ENCODE measurements at places on chromosomes 5 and 9.
A peak's percentile ranks its signal among the peaks of the same experiment; 100 is the strongest.

- DNase-seq, result peak; percentile 53
These were observed 85.2 kb downstream of the ARSB start for GRCh38 chr5:78899922-78900362.

GRCh38 chr5:135493406-135494180, 41.4 kb upstream of the TIFAB start:
- DNase-seq, result no peak

DNA sequence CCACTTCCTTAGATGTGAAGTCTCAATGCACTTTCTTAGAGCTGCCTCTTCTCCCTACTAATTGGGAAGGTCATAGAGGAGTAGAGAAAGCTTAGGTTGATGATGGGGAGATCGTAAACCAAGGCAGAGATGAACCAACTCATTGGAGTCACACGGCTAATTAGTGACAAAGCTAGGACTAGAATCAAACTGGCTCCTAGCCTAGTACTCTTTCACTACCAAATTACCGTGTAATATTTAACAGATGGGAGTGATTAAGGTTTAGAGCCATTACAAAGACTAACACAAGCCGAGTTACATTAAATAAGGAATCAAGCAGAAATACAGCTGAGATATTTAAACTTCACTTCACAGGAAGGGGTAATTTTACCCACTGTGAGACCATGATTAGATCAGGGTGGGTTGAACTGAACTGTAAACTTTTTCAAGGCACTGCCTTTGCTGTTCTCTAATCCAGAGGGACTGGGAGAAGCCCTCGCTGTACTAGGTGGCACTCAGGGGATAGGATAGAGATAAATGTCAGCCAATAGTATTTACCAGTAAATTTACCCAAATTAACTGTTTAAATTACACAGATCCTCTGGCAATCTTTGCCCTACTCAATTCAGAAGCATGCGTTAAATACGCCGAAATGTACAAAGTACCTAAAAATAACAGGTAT, 166.4 kb upstream of the PIK3R1 start:
- no peak for DNase-seq

DNA sequence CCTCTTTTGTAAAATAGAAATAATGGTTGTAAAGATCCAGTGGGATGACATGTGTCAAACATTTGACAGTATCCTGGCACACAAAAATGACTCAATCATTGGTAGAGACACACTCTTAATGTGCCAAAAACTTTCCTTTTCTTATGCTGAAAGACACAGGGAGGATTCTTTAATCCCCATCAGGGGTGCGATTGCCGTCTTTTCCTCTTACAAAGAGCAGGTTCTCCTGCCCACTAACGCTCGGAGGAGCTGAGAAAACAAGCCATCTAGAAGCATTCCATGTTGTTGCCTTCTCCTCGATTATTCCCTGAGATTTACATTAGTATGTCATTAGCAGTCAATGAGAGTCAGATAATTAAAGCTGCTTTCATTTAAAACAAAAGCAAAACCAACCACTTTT, 342.6 kb upstream of the CCNH start:
- DNase-seq, result no peak

- no peak for DNase-seq
These were observed 191.9 kb downstream of the EBF1 start for GRCh38 chr5:158907856-158908255.

DNA sequence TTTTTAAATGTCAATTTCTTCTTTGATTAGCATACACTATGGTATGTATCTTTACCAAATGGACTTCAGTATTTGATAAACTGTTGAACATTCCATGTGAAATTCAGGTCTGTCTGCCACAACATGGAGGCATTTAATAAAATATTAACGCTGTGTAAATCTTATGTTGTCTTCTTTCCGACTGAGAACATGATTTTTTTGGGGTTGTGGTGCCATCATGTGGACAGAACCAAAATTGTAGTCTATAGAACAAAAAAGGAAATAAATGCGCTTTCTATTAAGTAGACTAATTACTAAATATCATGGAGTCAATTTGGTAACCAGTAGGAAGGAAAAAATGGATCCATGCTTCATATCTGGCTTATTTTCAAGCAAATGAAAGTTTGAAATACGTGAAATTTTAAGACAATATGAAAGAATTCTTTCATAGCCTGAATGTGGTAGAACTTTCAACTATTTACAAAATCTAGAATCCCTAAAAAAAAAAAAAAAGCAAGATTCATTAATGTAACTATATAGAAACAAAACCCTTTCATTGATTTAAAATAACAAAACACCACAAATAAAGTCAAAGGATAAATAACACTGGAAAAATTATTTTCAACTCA, 2.8 kb upstream of the PLK2 start:
- DNase-seq, result peak; percentile 38

DNA sequence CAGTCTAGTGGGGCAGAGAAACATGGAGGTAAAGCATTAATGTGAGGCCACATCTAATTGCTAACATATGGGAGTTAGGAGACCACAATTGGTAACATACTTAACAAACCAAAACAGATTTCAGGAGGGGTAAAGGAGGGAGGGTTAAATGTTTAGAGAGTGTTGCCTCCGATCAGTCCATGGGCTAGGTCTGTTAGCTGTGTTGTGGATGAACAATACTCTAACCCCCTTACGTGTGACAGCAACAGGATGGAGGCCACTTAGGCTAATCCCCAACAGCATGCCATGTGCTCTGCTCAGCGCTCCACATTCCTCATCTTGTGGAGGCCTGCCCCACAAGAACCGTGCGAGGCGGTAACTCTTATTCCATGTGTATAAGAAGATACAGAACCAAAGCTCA, 167.0 kb downstream of the CRB2 start:
- no peak for DNase-seq

DNA sequence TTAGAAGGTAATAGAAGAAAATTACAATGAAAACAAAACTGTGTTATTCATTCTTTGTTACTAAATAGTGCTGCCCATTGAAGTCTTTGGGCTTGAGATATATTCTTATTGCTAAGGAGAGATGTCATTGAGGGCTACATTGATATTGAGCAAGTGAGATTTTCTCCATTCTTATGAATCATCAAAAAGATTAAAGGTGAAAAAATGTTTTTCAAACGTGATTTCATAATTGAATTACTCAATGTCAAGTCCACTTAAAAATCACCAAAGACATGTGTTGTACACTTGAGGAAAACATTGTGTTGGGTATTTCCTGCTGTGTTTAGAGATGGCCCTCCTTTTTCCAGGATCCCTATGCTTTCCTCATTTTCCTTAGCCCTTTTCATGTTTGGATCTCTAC, 448.1 kb downstream of the NFIB start:
- DNase-seq, result no peak

- DNase-seq, result no peak
These were observed 27.4 kb downstream of the PTPA start for GRCh38 chr9:129138476-129139232.

DNA sequence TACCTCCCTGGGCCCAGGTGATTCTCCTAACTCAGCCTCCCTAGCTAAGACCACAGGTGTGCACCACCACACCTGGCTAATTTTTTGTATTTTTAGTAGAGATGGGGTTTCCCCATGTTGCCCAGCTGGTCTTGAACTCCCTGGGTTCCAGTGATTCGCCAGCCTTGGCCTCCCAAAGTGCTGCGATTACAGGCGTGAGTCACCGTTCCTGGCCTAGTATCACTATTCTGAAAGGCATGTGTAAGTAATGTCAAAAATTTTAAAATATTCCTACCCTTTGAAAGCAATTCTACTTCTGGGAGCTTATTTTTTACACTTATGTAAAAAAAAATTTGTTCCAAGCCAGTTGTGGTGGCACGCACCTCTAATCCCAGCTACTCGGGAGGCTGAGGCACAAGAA, 27.1 kb upstream of the TLE1 start:
- no peak for DNase-seq

DNA sequence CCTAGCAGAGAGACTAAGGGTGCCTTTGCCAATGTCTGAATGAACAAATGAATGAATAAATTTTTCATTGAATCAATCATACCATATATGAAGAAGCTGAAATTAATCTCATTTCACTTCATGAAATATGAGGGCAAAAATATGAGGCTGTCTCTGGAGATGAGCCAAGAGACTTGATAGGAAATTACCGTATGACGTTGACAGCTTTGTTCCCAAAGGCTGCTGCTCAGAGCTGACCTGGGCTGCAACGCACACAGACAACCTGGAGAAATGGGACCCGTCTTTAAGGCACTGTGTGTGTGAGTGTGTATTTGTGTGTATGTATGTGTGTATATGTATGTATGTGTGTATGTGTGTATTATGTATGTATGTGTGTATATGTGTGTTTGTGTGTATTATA, 226.1 kb downstream of the IRX2 start:
- DNase-seq, result no peak

GRCh38 chr9:126589349-126589748, 24.4 kb upstream of the LMX1B start:
- no peak for DNase-seq

GRCh38 chr5:146340260-146341081, 1.8 kb downstream of the POU4F3 start:
- DNase-seq, result no peak
